ENCODE measurements at places on chromosomes 7 and 10.

- DNase-seq, result no peak
These were observed 10.5 kb downstream of the FAM53B start for GRCh38 chr10:124733571-124734245.

DNA sequence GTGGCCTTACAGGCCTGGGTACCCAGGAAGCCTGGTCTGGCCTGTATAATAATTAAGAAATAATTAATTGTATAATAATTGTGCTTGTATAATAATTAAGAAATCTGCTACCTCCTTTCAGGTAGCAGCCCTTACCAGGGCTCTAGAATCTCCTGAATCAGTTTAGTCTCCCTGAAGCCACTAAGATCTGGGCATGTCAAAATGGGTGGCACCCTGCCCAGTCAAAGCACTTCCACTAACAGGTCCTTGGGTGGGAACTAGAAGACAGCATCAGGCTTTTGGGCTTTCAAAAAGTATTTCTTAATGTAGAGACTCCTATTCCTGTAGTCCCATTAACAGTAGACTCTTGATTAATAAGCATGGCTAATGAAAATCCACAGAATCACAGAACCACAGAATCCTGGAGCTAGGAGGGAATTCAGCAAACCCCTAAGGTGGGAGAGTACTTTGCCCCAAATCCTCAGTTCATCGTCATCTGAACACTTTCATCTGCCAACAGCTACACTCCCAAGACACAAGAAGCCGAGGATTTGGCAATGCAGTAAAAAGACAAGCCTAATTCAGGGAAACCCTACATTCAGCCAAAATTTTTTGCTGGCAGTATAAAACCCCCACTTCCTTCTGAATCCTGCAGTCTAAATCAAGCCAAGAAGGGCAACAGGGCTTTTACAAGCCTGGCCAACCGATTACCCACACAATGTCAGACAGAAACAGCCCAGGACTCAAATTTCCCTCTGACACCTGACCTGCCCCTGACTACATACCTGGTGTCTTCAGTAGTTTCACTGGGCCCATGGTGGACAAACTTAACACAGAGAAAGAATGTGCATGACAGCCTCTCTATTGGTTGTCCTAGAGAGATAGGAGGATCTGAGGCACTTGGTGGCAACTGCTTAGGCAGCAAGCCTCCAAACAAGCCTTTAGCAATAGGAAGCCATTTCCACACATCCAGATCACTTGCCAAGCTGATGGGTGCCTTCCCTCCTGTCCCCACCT lies 5.9 kb upstream of the IL6 start:
- DNase-seq, result no peak

- DNase-seq, result no peak
These were observed 1.4 kb downstream of the OTUD1 start for GRCh38 chr10:23439961-23440889.

DNA sequence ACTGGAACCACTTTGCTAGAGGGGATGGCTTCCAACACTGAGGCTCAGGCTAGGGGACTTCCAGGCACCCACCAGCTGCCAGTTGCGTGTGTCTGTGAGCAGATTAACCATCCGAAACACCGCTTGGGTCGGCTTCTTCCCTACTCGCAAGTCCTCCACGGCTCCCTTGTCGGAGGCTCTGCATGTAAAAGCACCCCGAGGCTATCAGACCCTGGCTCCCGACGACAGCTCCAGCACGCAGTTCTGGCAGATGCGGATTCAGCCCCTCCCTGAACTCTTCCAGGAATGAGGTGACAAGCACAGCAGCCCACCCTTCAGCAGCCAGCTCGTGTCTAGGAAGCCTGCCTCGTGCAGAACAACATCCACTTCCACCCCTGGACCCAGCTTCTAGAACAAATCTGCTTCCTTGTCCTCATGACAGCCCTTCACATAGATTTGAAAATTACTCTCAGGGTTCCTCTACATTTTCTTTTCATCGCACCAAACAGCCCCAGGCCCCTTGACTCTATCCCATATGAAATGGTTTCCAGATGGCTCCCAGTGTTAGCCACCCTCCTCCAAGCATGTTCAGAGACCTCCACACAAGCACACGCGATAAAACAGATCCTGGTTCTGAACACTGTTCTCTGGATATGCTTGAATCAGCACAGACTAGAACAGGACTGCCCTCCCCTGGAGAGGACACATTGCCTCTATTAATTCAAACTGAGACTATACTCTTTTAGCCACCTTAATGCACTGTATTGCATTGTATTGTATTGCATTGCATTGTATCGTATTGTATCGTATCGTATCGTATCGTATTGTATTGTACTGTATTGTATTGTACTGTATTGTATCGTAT lies 44.6 kb downstream of the SLIT1 start:
- DNase-seq, result no peak

DNA sequence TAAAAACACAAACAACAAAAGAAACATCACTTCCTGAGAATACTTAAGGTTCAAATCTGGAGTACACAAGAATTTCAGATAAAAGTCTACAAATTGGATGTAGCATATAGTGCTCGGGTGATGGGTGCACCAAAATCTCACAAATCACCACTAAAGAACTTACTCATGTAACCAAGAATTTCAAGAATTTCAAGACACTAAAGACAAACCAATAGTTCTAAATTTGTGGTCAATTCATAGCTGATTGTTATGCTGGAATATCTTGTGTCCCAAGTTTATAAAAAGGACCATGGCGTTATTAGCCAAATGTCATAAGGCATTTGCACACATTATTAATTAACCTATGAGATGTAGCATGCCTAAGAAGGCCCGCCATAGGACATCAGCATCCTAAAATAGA lies 1204.1 kb upstream of the AUTS2 start:
- DNase-seq, result no peak

- no peak for DNase-seq
These were observed 45.9 kb upstream of the EMX2 start for GRCh38 chr10:117496616-117497028.

All from NCI-H2029 treated with DMSO at 0.1 percent for 48 hours (cell line).